ENCODE measurements at places on chromosomes 12 and 14.

DNA sequence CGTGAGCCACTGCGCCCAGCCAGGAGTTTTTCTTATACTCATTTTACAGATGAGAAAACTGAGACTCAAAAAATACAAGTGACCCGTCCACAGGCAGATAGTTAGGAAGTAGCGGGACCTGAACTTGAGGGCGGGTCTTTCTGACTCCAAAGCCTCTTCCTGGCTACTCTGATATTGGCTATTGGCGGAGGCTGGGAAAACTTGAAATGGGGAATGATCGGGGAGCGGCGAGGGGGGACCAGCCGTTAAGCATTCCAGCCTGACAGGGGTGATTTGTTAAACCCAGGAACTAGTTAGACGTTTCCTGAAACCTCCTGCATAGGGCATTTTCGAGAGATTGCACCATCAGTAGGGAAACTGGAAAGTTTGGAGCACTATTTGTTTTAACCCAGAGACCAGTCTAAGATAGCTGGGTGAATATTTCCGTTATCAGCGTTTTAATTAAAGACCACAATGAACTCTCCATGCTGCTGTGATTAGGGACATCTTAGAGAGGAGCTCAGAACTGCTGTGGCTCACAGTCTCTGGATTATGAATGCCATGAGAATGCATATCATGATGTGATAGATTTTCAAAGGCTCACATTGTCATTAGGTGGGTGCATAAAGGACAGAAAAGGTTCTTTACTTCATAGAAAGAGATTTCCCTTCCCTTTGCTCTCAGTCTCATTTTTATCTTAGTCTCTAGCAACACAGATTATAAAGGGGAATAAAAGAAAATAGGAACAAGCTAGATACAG lies 2.5 kb downstream of the NR1H4 start:
- no peak for DNase-seq

- DNase-seq = no peak
Observed at GRCh38 chr14:100706200-100706599, 20.5 kb upstream of the DLK1 start.

DNA sequence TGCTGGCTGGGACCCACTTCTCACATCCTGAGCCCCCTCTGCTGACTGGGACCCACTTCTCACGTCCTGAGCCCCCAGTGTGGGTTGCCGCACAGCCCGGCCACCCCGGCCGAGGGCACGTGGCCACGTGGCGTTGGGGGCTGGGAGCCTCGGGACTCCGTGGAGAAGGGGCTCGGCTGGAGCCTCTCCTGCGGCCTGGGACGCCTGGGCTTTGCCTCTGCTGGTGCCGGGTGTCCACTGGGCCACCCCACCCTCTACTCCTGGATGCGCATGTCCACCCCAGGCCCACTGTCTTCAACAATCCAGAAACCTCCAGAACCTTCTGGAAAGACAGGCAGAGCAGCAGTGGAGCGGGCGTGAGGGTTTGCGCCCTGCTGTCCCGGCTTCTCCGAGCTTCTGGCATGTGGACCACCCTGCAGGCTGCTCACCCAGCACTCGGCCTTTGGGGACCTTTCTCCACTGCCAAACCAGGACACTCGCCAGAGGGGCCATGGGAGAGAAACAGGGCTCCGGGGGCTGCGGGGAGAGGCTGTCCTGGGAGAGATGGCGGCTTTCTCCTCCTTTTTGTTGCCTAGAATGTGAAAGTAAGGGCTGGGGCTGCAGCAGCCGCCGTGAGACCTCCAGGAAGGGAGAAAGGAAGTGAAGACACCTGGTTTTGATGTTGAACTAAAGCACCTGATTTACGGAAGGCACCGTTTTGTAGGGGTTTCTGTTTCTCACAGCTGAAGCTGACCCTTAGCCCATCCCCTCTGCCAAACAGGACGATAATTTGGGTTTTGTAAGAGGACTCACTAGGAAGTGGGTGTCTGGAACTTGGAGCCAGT lies 30.0 kb downstream of the NOC4L start:
- no peak for DNase-seq

DNA sequence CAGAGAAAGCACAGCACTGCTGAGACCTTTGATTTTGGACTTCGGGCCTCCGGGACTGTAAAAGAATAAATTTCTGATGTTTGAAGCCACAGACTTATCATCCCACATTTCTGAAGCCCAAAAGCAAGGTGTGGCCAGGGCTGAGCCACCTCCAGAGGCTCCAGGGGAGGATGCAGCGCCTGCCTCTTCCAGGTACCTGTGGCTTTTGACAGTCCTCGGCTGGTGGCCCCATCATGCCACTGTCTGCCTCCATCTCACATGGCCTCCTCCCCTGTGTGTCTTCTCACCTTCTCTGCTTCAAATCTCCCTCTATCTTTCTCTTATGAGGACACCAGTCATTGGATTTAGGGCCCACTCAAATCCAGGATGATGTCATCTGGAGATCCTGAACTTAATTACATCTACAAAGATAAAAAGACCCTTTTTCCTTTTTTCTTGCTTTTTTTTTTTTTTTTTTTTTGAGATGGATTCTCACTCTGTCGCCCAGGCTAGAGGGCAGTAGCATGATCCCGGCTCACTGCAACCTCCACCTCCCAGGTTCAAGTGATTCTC lies 15.4 kb downstream of the GSC start:
- no peak for DNase-seq

GRCh38 chr14:75578102-75578785 lies at the start of gene FLVCR2:
FLVCR2 (plus strand) TSS chr14:75578620; CDS start chr14:75578973, 353 bp downstream.
- no peak for DNase-seq

DNA sequence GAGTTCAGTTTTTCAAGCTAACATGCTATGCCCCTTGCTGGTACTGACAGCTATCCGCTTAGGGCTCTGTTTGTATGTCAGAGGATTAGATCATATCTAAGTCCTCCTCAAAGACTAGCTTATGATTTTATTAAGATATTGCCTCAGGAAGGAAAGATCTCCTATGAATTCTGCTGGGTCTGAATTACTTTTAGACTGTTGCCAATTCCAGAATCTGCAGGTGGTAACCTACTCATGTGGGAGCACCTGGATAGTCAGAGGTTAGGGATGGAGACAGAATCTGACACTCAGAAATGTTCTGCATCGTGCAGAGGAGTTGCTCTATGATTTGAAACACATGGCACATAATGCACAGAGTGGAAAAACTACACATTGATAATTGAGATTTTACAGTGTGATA lies 843.4 kb downstream of the SLC6A15 start:
- DNase-seq = no peak

DNA sequence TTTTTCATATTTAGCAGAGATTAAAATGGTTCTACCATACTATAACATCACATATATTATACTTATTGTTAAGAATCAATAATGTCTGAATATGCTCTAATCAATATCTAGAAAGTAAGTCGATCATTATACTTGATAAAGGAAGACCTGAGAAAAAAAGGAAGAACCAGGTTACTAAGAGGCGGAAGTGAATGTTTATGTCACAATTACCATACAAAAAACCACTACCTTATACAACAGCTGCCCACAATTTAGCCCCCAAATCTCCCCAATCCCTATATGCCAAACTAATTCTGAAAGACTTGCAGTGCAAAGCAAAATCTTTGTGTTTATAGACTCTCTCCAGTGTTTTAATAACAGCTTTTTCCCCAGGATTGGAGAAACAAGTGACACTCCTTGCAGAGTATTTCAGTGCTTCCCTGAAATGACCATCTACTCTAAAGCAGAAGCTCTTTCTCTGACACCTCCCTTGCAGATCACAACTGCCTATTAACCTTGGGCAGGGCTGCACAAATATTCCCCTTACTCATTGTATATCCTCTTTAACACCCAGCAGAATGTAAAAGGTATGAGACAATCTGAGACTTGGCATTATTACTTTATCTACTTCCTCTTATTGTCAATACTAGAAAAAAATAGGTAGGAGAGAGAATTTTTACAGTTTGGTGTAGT lies 12.7 kb upstream of the SLC2A3 start:
- DNase-seq = no peak

DNA sequence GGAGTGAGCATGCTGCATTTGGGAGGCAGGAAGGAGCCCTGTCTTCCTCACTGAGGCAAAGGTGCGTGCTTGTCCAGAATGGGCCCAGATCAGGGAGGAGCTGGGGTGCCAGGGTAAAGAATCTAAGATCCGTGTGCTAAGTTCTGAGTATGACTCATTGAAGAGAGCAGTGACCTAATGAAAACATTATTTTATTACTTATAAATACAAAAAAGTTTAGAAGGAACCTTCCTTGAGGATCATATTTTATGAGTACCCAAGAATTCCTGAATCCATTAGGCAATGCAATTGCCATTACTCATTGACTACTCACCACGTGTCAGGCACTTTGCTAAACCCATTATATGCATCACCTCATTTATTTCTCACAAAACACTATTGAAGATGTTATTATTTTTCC lies 264.7 kb downstream of the EGLN3 start:
- DNase-seq = no peak

GRCh38 chr12:121117226-121117777 lies 15.4 kb upstream of the P2RX7 start:
- DNase-seq = no peak

- no peak for DNase-seq
Observed at GRCh38 chr14:80979951-80980350, 24.5 kb downstream of the TSHR start.

GRCh38 chr14:64520699-64521098 lies 16.1 kb downstream of the ZBTB1 start:
- no peak for DNase-seq

GRCh38 chr14:72999316-72999715 lies 27.6 kb downstream of the ZFYVE1 start:
- no peak for DNase-seq

Data from SK-N-MC (cell line).